Fibroblast of mammary gland (primary cell): ENCODE measurements at places on chromosomes 5 and 9.

DNA sequence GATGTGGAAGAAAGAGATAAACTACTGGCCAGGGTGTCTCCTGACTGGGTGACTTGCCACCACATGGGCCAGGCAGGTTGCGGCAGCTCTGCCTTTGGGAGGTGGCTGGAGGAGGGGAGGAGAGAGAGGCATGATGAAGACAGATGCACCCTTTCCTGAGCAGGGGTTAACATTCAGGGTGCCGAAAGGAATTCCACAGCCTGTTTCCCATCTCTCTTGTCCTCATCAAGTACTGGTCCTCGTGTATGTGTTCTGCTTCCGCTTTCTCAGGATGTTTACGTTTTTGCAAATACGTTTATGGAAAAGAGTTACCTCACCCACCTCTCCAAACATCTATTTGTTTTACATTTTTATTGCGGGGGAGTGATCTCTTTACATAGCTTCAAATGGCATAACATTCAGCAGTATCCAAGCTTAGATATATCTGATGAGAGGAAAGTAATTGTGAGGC lies 73.4 kb downstream of the C9orf85 start:
- DNase-seq: no peak

DNA sequence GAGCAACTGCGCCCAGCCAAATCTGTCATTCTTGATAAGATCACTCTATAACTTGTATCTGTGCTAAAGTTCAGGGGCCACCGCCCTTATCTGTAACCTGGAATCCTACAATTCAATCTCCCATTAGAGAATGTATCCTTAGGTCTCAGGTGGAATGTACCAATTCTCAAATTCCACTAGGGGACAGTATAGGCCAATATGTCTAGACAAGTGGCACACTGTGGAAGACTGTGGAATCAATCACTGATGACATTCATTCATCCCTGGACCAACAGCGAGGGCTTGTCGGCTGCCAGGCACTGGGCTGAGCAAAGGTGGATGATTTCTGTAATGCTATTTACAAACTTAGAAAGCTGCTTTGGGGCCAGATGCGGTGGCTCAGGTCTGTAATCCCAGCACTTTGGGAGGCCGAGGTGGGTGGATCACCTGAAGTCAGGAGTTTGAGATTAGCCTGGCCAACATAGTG lies 28.7 kb upstream of the MEGF9 start:
- peak; percentile 50 for DNase-seq

GRCh38 chr5:33891788-33892619 lies at the start of gene ADAMTS12:
Gene ADAMTS12, minus strand, starts transcription at chr5:33891990. Its CDS starts 134 bp downstream, at chr5:33891856.
- peak; percentile 76 for DNase-seq

DNA sequence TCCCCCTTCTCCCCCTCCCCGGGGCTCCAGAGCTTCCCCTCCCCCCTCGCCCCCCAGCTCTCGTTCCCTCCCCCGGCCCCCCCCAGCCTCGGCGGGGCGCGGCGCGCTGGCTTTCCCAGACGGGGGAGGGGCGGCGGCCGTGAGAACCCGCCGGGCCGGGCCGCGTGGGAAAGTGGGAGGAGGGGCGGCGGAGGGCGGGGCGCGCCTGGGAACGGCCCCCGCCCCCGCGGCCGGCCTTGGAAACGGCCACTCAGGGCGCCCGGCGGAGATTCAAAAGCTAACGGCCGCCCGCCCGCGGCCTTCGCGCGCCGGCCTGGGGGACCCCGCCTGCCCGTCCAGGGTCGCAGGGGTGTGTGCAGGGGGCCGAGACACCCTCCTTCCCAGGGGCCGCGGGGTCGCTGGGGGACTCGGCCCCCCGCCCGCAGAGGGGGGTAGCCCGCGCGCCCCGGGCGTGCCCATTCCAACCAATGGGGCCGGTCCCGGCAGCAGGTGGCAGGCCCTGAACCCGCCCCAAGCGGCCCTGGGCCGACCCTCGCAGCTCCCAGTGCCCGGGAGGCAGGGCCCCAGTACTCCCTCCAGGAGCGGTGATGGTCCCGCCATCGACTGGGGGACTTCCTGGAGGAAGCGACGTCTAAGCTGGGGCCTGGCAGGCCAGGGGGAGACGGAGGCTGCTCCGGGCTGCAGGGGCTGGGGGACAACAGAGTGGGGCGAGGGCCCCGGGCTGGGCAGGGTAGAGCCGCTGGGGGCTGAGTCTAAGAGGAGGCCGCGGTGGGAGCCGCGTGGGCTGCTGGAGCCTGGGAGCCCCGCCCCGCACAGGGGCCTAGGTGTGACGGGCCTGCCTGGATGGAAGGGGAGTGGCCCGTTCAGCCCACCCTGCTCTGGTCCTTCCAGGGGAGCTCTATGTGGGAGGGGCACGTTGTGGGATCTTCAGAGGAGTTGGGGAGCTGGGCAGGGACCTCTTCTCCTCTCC lies 14.2 kb upstream of the NRARP start:
- DNase-seq: peak; percentile 34

DNA sequence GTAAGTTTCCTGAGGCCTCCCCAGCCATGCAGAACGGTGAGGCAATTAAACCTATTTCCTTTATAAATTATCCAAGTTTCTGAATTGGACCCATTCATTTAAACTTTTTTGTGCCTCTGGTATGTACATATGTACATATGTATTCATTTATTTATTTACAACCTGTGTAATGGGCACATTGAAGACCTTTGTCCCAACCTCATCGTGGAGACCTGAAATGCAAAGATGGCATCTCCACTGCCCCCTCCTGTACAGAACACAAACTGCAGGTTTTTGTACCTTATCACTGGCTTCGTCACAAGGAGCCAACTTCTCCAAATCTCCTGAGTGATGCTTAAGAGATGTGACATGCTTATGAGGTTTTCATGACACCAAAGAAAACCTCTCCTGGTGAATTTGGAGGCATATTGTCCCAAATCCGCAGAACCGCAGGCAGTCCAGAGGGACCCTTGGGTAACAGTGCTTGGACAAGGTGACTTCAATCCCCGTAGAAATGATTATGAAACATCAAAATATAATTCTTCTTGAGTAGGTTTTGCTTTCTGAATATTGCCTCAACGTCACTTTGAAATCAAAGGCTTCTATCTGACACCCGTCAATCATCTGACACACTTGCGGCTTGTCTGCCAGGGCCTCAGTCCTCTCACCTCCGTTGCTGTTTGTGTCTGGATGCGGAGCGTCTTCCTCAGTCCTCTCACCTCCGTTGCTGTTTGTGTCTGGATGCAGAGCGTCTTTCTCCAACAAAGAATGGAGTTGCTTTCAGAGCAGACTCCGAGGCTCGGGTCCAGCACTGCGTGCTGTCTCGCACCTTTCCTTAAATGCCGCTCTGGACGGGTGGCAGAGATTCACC lies 135.0 kb upstream of the IRX4 start:
- peak; percentile 30 for DNase-seq

GRCh38 chr5:64727150-64727549 lies 36.8 kb downstream of the SHISAL2B start:
- no peak for DNase-seq

DNA sequence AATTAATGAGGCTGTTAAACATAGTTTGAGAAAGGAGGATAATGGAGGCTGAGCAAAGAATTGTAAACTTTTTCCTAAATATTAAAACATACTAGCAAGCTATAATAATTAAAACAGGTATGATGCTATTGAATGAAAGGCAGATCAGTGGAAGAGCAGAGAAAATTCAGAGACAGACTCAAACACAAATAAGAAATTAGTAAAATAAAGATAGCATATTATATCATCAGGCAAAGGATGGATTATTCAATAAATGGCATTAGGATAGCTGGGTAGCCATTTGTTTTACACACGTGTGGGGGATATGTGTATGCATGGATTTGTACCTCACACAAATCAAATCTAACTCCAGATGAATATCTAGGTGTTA lies 50.6 kb downstream of the MRPS27 start:
- no peak for DNase-seq

DNA sequence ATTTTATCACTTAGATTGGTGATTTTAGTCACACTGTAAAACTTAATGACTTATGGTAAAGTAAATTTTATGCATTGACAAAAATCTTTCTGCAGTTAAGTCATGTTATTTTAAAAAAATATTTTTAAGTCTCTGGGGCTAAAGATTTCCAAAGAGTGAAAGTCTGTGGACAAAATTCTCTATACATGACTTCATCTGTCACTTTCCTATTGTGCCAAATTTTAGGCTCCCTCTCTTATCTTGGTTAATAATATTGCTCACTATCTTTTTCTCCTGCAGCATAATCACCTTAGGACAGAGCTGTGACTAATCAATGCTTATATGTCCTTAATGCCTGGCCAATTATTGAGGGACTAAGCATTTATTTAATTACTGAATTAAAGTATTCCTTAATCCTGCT lies 15.2 kb downstream of the LURAP1L start:
- DNase-seq: no peak

DNA sequence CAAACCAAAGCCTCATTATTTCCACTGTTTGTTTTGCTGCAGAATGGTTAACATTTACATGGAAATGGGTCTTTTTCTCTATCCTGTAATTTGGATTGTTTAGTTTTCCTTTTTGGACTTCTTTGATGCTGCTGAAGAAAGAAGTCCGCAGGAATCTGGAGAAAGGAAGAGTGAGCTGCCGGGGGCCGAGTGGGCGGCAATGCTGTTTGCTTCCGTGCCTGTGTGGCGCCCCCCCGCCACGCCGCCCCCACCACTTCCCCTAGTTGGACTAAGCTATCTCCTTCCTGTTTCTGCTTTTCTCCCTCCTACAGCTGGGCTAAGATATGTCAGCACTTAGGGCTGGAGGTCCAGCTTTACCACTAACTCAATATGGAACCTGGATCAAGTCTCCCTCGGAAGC lies 39.7 kb downstream of the ACTL7B start:
- DNase-seq: no peak

- peak; percentile 74 for DNase-seq
These were observed 4.9 kb upstream of the ROR2 start for GRCh38 chr9:91954841-91955471.

DNA sequence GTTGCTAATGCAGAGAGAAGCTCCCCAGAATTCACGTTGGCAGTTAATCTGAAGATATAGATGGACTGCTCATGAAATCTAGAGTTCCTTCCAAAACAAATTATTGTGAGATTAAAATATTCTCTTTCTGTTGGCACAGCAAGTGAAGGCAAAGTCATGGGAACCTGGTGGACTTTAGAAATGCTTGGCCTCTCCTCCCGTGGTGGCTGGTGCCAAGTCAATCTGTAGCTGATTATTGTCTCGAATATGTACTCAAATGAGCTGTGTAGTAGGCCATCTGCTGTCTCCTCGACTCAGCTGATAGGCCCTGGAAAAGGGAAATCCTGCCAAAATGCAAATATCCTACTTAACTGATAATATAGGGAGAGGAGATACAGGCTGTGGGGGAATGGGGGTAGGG lies 69.3 kb downstream of the DAPK1 start:
- DNase-seq: peak; percentile 18

DNA sequence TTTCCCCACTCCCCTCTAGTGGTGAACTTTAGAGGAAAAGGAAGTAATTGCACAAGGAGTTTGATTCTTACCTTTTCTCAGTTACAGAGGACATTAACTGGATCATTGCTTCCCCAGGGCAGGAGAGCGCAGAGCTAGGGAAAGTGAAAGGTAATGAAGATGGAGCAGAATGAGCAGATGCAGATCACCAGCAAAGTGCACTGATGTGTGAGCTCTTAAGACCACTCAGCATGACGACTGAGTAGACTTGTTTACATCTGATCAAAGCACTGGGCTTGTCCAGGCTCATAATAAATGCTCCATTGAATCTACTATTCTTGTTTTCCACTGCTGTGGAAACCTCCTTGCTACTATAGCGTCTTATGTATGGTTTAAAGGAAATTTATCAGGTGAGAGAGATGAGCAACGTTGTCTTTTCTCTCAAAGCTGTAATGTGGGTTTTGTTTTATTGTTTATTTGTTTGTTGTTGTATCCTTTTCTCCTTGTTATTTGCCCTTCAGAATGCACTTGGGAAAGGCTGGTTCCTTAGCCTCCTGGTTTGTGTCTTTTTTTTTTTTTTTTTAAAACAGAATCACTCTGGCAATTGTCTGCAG lies 25.3 kb downstream of the SLC22A5 start:
- DNase-seq: no peak

GRCh38 chr9:137531099-137531765 lies 19.0 kb downstream of the PNPLA7 start:
- DNase-seq: no peak

DNA sequence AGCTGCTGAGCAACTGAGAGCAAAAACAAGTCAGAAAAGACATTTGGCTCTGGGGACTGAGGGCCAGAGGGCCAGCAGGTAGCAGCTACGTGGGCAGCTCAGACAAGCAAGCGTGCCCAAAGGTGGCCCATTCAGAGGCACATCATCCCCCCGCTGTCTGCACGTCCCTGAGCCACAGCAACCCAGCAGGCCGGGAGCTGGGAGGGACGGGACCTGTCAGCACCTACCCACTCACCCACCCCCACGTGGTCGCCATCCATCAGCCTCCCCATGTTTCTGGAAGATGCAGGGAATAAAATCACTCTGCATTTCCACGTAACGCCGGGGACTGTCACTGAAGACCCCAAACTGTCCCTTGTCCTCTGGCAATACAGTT lies 167.8 kb downstream of the COL23A1 start:
- no peak for DNase-seq

DNA sequence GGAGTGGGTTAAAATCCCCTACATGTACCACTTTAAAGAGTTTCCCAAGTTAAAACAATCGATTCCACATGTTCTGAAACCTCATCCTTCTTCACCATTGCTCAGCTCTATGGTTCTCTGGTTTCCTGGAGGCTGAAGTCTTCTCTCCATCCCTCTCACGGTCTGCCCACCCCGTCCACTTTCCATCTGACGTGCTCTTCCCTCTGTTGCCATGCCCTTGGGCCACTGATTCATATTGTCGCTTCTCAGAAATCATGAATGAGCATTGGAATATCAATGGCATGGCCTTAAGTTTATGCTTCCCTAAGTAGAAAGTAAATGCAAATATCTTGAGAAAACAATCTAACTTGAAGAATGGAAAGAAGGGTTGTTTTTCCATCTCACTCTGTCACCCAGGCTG lies 30.9 kb downstream of the GDNF start:
- DNase-seq: no peak

DNA sequence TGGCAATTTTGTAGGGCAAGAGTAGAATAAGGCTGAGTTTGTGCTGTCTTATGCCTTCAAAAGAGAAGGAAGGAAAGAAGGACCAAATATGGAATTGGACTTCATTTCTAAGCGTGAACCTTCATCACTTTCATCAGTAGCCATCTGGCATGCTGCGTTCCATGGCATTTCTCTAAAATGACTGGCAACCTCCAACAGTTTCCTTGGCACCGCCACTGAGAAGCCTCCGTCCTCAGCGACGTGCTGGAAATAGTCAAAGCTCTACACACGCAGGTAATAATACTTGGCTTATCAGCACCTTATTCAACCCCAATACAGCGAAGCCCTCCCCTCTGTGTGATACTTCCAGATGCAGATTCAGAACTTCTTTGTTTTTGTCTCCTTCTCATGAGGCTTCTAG lies 169.7 kb upstream of the CD180 start:
- no peak for DNase-seq

DNA sequence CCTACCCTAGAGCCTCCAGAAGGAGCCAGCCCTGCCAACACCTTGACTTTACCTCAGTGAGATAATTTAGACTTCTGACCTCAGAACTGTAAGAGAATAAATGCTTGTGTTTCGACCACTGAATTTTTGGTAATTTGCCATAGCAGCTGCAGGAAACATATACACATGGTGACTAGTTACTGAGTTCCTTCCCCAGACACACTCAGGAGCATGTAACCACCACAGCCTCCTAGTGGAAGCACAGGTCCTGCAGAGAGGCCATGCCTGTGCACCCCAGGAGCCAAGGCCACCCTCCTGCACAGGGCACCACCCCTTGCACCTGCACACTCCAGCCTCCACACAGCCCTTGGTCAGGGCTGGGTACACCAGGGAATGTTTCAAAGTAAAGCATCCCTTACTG lies 7.6 kb upstream of the CAMSAP1 start:
- DNase-seq: peak; percentile 35
